ENCODE measurements at places on chromosomes 4 and X.

DNA sequence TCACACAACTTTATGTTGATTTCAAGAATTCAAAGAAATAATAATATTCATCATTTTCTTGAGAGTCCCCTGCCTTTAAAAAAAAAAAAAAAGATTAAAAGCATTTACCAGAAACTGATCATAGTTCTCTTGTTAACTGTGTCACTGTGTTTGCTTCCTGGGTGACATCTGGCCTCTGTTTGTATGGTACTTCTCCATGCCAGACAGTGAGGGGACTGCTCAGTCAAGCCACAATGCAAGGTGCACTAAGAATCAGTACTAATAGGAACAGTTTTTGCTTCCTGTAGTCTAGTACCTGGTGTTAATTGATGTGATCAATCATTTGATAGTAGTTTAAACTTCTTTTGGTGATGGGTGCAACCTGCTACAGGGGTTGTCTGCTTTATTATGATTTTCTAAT, 77.5 kb downstream of the PHOX2B start:
- no peak for DNase-seq

DNA sequence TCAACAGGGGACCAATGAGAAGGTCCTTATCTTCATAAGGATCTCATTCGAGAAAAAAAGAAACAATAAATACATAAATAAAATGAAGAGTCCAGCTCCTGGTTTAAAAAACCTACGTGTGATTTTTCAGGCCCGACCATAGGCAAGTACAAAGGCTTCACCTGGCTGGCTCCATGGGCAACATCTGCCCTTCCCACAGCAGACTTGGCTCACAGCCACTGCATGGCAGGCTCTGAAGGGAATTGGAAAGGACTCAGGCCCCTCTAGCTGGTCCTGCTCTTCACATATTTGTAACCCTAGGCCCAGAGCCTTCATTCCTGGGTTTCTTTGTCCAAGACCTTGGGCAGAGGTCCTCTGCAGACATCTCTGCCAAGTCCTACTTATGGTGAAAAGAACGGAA, 228.1 kb downstream of the QDPR start:
- no peak for DNase-seq

DNA sequence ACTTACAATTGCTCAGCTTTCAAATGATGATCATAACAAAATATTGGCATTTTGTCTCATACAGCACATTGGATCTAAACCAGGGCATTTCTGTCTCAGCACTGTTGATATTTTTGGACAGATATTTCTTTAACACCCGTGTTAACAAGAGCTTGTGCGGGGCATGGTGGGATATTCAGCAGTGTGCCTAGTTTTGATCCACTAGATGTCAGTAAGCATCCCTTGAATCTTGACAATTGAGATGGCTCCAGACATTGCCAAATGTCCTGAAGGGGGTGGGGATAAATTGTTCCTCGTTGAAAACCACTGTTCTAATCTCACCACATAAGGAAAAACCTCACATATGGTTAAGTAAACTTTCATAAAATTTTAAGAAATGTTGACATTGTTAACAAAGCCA, 806.3 kb downstream of the STIM2 start:
- DNase-seq, result no peak

DNA sequence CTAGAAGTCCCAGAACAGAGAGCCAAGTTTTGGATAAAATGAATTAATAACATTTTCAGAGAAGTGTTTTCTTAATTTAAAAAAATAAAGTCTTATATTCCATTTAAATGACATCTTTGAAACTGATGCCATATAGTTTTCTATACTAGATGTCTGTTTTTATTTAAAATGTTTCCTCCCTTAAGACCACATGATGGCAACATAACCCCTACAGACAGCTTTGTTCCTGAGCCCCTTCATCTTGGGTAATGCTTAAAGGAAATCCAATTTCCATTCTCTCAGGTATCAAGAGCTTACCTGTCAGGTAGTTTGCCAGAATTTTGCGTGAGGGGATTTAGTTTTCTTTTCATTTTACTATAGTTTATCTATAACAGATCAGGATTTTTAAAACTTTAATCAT, 181.4 kb upstream of the UGT8 start:
- DNase-seq, result no peak

DNA sequence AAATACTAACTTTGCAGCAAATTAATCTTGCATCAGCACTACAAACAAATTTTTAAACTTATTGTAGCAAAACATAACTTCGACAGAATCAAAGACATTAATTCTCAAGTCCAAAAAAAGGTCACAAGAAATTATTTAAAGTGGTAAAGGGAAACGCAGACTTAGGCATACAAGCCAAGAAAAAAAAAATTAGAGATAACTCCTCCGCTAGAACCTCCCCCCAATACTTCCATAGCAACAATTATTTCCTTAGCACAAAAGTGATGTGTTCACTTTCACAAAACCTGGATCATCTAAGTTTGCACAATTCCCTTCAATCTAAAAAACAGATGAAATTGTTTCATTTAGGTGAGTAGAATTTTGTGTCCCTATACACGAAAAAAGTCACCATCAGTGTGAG, 1.1 kb downstream of the LRBA start:
- no peak for DNase-seq

DNA sequence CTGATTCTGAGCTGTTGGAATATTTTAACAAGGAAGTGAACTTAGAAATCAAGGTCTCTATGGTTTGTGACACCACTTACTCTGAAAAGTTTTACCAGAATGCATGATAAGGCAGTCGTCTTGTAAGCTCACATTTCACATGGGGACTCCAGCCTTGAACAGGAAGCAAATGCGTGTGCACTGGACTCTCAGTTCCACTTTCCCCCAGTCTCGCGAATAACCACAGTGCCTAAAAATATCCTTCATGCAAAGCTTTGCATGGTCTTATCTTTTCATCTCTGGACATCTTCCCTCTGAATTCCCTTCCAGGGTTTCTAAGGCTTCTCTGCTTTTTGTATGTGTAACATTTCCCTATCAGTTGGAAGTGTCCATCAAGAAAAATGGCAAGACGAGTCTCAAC, 581.8 kb downstream of the NLGN4X start:
- no peak for DNase-seq

- no peak for DNase-seq
Measured at GRCh38 chr4:126123611-126124325, 809.0 kb downstream of the FAT4 start.

All from activated T-helper 9 cell treated with anti-CD3 and anti-CD28 coated beads, Interleukin-2, amount 50 U/mL, for 16 hours (primary cell).